ENCODE measurements at places on chromosomes 6 and 20. TPM values are rescaled to one million over a fixed set of nuclear protein-coding genes. Genes with fewer than 3 reads are reported as not detected.

CGAS gene
- 24.1 TPM for total RNA-seq

TRAPPC3L gene
- not detected for total RNA-seq

WFDC10B gene
- total RNA-seq = not detected

MATN4 gene
- total RNA-seq = 0.48 TPM

GGTLC1 gene
- total RNA-seq = not detected

LPIN3 gene
- total RNA-seq = 4.0 TPM

TFAP2A gene
- 0.26 TPM for total RNA-seq

RIMS4 gene
- not detected for total RNA-seq

GABRR1 gene
- total RNA-seq = not detected

TINAG gene
- not detected for total RNA-seq

RNF144B gene
- total RNA-seq = 3.9 TPM

KATNA1 gene
- 21.6 TPM for total RNA-seq

EYA2 gene
- not detected for total RNA-seq

GRCh38 chr6:125869427-125869826 is 78.7 kb downstream of the NCOA7 start:
- no peak for DNase-seq

DNA sequence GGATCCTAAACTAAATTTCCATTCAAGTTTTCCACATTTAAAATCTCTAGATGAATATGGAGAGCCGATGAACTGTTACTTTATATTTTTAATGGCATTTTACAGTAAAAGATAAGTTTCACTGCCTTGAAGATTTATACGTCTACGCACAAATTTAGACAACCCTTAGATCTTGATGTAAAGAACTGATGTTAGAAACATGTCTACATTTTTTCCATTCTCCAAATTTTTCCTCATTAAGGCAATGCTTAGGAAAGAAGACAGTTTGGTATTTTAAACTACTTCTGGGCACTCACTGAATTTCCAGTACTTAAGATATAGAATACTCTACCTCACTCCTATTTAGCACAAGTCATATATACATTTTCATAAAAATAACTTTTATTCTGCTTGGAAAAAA is 45.4 kb downstream of the ME1 start:
- no peak for DNase-seq

DNA sequence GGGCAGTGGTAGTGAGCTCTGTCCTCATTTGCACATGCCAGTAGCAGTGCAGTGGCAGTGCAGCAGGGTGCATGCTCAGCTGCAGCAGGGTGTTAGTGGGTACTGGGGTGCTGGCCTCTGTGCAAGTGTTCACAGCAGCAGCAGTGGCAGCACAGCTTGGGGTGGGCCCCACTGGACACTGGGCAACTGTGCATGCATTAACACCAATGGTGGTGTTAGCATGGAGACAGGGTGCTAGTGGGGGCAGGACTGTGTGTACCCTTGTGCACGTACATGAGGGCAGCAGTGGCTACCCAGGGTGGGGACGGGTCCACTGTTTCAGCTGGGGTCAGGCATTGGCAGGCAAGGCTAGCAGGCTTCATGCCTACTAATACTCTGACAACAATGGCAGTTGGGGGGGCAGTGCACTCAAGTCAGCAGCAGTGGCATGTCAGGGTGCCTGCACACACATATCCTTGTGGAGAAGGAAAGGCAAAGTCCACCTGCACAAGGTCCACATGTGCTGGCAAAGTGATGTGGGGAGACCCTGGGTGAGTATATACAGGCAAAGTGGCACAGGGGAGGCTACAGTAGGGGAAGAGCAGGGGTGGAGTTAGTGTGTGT is 60.2 kb downstream of the UNC5CL start:
- DNase-seq = no peak

- DNase-seq = no peak
Measured at GRCh38 chr6:33642897-33643296, 21.8 kb downstream of the ITPR3 start.

DNA sequence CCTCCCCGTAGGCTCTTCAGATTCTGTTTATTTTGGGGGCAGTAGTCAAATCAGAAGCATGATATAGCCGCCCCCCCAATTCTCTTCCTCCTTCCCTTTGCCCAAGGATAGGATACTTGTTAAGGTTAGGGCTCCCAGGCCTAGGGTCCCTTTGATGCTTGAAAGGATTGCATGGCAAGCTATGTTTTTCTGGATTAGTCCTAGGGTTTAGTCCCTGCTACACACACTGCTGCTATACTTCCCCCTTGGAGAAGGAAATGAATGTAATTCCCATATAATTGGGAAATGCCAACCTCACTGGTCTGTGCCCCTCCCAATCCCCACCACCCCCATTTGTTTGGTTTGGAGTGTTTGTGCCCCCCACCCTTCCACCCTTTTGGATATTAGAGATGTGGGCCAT is 62.8 kb downstream of the ZFAND3 start:
- DNase-seq = no peak

GRCh38 chr6:156795825-156796224 is 18.6 kb downstream of the ARID1B start:
- no peak for DNase-seq

- DNase-seq = no peak
Measured at GRCh38 chr20:5880326-5880725, 70.0 kb downstream of the TRMT6 start.

DNA sequence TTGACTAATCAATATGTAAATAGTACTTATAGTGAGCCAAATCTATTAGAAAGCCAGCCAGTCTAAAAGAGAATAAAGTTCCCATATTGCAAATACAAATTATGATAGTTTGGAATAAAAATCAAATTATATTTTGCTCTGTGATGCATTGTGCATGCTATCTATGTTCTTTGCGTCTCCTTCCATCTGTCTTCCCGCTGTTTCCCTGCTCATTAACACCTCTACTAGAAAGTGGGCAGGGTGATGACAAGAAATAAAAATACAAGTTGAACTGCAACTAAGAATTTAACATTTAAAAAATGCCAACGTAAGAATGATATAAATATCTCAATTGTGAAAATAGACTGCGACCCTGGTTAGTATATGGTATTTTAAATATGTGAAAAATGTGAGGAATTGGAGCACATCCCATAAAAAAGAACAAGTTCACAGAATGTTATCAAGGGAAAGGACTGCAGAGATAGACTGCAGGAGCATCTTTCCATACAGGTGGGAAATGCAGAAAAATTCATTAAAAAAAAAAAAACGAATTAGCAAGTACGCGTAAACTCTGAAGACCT is 157.6 kb upstream of the PDE7B start:
- DNase-seq = no peak

- peak; percentile 79 for DNase-seq
Measured at GRCh38 chr6:89145956-89146717, at the start of gene PM20D2. Gene PM20D2 (plus strand): TSS chr6:89146055. CDS start chr6:89146145, 90 bp downstream.

- DNase-seq = peak; percentile 77
Measured at GRCh38 chr20:17992224-17992637, 23.4 kb downstream of the MGME1 start.

DNA sequence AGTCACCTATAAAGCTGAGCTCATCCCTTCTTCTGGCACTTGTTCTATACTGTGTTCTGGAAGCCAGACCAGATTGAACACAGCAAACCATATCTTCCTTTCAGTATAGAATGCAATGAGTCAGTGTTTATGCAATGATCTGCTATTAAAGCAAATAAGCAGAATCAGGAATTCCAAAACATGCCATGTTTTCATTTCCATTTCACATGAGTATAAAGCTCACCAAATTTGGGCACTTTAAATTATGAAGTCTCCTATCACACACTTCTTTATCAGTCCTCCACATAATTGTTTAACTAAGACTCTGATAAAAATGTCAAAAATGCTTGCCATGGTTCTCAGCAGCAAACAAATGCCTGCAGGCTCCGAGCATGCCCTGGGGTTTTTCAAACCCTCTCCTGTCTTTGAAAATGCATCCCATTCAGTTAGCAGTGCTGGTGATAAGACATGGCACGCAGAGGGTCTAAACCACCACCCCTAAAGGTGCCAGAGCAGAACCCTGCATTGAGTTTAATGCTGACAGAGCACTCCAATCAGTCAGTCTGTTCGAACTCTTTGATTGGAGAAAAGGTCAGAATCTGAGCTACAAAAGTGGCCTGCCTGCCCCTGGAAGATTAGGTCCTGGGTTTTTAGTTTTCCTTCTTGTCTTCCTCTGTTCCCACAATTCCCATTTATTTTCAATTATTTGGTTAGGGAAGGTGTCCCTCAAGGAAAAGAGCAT is 234.1 kb downstream of the GMPR start:
- no peak for DNase-seq

DNA sequence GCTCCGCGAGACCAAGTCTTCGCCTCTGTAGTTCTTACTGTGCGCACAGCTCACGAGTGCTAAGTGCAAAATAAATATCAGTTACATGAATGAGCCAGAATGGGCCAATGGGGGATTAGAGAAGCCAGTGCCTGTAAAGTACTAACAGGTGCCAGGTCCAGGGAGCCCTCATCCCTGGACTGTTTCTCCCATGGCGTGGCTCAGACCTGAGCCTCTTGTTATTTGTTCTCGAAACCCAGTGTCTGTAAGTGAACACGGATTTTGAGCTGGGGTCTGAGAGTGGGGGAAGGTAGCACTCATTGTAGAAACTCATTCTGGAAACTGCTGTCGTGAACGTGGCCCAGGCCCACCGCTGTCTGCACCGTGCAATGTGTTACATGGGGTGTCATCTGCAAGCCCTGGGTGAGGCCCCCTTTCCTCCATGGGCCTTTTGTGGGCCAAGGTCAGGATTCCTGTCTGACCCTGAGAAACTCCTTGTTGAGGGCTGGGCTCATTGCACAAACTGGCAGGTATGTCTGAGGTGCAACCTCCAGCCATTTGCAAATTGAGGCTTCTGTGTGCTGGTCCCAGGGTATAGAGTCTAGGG is 154.7 kb downstream of the SYCP2 start:
- DNase-seq = no peak

GRCh38 chr6:53055873-53056272 is 9.3 kb upstream of the FBXO9 start:
- no peak for DNase-seq

- DNase-seq = peak; percentile 93
Measured at GRCh38 chr6:44223319-44224028, at the start of gene SLC29A1. Gene SLC29A1 (plus strand): TSS chr6:44223595. CDS start chr6:44227314, 3,719 bp downstream.

DNA sequence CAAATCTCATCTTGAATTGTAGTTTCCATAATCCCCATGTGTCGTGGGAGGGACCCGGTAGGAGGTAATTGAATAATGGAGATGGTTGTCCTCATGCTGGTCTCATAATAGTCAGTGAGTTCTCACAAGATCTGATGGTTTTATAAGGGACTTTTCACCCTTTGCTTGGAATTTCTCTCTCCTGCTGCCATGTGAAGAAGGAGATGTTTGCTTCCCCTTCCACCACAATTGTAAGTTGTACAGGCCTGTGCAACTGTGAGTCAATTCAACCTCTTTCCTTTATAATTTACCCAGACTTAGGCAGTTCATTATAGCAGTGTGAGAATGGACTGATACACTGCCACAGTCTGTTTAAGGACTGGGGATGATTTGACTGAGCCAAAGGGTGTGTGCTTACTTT is 44.7 kb downstream of the NKAIN2 start:
- DNase-seq = no peak

DNA sequence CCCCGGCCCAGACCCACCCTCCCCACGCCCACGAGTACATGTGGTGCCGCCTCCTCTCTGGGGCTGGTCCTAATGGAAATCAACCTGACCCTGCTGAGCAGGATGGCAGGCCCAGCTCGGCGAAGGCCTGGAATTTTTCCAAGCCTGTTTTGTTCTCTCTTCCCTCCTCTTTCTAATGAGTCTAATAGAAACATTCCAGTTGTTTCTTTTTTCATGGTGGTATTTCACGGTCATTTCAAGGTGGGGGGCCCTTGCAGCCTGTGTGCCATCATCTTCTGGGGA is 16.6 kb downstream of the SMOC2 start:
- no peak for DNase-seq

DNA sequence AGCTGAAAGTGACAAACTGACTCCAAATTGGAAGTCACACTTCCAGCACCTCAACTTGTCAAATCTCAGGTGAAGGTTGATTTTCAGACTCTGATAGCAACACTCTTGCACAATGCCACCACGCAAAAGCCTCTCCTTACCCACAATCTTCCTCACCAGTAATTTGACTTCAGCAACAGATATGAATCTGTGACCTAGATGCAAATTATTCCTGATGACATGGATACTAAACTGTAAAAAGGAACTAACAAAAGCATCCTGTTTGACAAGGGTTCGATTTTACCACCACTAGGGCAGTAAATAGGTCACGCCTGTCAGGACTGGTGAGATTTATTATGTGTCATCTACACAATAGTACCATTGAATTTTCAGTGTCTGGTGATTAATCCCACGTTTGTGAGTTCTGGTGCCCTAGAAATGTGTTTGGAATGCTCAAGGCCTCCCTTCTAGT is 134.4 kb upstream of the COL21A1 start:
- DNase-seq = no peak

DNA sequence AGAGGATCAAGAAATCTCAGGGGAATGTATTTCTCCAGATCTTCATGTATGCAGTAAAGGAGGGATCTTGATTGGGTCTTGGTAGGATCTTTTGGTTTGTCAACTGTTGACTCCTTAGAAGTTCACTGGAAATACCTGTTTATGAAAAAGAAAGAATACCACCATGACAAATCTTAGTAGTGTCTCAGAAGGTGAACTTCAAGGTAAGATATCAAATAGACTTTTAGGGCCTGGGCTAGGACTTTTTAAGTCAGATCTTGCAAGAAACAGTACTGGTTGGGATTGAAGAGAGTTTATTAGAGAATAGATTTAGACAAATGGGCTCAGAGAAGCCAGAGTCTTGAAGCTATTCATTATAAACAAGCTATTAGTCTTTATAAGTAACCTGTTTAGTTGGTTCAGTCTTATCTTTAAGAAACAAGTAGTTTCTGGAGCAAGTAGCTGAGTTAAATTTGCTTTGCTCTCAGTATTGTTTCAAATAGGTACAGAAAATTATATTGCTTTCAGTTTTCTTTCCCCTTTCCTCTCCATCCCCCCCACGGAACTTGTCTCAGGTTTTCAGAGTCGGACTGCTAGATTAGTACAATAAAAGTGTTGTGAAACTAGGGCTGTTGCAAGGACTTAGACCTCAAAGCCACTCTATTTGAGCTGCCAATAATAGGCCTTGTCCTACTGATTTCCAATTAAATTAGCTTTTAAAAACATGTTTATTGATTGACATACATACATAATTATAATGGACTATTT is 529.1 kb upstream of the CITED2 start:
- DNase-seq = no peak

DNA sequence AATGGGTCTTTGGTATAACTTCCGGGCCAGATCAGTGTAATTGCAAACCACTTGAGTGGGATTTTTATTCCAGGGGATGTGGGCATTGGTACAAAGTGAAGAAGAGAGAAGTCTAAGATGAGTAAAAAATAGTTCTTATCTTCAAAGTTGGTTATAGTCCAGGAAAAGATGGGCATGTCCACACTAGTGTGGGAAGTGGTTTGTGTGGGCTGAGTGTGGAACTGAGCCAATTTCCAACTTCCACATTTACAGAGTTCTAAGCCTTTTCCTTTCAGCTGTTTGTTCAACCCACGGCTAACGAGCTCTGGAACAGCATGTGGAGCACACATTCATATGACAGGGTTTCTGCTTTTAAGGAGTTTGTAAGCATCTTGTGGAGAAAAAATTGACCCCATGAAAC is 72.3 kb upstream of the IFNGR1 start:
- no peak for DNase-seq

GRCh38 chr20:21229163-21229562 is 74.0 kb upstream of the XRN2 start:
- no peak for DNase-seq
